ENCODE measurements at places on chromosomes 6 and 20.

GRCh38 chr20:48287021-48287494, 501.8 kb upstream of the SULF2 start:
- no peak for DNase-seq

GRCh38 chr6:109466212-109466923, 10.8 kb upstream of the MICAL1 start:
- DNase-seq: no peak

- DNase-seq: no peak
Observed at GRCh38 chr6:83808005-83808404, 45.2 kb upstream of the RIPPLY2 start.

DNA sequence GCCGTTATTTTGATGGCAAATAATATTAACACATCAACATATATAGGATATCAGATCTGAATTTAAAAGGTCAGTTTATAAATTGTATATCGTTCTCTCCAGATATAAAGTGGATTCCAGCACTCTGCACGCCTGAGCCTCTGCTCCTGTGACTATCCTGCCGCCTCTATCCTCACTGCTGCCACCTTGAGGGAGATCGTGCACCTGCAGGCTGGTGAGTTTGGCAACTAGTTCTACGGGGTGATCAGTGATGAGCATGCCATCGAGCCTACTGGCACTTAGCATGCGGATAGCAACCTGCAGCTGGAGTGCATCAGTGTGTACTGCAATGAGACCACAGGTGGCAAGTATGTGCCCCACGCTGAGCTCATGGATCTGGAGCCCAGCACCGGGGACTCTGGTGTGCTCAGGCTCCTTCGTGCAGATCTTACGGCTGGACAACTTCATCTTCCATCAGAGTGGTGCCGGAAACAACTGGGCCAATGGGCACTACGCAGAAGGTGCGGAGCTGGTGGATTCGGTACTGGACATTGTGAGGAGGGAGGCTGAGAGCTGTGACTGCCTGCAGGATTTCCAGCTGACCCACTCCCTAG, 84.9 kb downstream of the FBXO5 start:
- peak; percentile 74 for DNase-seq

DNA sequence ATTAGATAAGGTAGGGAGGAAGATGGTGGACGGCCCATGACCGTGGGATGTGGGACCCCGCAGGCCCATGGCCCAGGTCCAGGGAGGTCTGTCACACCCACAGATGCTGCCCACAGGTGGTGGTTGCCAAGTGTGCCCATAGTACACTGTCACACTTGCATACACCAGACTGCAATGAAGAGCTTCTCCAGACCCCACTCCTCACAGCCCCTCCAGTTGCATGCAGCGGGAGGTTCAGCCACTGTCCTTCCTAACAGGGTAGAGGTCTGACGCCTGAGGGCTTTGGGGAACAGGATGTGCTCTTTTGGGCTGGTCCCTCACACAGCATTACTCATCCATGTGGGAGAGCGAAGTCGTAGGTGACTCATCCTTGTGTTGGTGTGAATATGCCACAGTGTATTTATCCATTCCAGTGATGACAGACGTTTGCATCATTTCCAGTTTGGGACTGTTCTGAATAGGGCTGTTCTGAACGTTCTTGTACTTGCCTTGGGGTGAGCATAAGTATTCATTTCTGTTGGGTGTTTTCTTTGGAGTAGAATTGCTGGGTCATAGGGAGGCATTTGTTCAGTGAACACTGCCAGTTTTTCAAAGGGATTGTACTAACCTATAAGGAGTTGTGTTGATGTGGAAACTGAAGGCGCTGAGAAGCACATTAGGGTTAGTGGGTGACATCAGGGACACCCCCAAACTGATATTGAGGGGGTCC, 10.1 kb upstream of the PYGB start:
- peak; percentile 91 for DNase-seq

Data from DMS53 (cell line).